ENCODE measurements at places on chromosomes 3 and 15. TPM values are rescaled to one million over a fixed set of nuclear protein-coding genes. Genes with fewer than 3 reads are reported as not detected.

GRCh38 chr3:78765671-78766485 is 1001.9 kb downstream of the ROBO1 start:
- no peak for DNase-seq

The MAP3K13 gene
- 17.6 TPM for total RNA-seq

DNA sequence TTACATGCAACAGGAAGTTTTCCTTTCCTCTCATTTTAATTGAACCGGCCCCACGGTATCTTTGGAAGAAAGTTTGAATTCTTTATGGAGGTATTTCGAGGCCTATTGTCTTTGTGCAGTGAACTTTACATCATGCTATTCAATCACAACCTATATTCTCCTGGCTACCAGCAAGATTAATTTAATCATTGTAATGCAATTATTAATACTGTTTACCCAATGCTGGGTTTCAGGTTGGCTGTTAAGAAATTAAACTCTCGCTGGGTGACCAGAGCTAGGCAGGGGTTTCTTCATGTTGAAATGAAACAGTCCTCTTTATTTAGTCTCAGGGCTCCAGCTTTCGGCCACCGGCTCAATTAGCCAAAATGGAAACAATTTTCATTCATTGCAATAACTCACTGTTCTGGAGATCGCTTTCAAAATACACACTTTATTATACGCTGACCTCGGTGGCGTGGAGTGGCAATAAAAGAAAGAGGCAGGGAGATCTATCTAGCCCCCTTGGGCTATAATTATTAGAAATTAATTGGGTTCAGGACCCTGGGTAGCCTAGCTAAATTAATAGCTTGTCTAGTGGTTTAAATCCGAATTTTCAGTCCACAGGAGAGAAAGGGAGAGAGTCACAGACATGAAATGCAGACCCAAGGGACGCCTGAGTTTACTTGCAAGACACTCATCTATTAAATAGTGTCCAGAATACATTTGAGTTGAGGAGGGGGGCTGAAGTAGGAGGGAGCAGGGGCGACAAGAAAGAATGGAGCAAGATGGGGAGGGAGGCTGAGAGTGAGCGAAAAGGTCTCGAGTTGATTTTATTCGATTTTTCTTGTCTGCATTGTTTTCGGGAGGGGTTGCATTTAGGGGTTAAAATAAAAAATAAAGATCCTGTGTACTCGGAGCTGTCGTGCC is 3.9 kb upstream of the MECOM start:
- DNase-seq, result no peak

DNA sequence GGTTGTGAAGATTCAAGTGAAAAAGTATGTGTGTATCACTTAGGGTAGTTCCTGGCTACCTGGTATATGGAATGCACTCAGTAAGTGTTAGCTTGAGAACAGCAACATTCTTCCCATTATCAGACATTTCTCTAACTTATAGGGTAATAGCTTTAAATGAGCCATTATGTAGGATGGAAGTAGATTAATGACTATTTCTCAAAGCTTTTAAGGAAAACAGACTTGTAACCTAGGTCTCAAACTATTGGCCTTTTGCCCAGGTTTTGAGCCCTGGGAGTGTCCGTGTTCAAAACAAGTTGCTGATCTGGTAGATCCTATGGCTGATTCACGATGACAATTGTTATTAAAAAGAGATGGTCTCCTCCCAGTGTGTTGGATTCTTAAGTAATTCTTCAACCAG is 129.1 kb upstream of the UMPS start:
- no peak for DNase-seq

DNA sequence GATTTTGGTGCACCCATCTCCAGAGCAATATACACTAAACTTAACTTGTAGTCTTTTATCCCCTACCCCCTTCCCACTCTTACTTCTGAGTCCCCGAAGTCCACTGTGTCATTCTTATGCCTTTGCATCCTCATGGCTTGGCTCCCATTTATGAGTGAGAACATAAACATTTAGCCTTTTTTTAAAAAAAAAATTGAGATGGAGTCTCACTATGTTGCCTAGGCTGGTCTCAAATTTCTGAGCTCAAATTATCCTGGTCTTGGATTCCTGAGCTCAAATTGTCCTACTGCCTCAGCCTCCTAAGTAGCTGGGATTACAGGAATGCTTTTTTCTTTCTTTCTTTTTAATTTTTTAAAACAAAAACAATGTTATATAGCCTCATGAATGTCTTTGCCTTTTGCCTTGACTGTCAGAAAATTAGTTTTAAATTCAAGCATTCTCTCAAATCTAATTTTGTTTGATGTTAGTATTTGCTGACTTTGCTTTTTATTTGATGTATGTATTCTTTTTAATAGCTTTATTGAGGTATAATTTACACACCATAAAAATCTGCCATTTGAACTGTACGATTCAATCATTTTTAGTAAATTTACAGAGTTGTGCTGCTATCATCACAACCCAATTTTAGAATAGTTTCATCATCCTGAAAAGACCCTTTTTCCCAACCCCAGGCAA is 46.9 kb downstream of the NFKBIZ start:
- peak; percentile 59 for DNase-seq

GRCh38 chr3:100396967-100397366 is 3.9 kb downstream of the TOMM70 start:
- DNase-seq, result no peak

GRCh38 chr3:168989396-168989795 is 674.1 kb downstream of the MECOM start:
- peak; percentile 20 for DNase-seq

DNA sequence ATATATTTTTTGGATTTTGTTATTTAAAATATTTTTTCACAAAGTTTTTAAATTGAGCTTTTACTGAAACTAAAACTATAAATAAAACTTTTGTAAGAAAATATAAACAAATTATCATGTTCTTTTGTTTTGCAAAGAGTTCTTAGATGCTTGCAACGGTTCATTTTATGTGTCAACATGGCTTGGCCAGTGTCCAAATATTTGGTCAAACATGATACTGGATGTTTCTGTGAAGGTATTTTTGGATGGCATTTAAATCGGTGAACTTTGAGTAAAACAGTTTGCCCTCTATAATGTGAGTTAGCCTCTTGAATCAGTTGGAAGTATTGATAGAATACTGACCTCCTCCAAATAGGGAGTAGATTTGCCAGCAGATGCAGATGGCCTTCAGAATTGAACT is 612.6 kb upstream of the NECTIN3 start:
- DNase-seq, result no peak

- DNase-seq, result no peak
Observed at GRCh38 chr3:125000661-125001060, 55.1 kb downstream of the HEG1 start.

DNA sequence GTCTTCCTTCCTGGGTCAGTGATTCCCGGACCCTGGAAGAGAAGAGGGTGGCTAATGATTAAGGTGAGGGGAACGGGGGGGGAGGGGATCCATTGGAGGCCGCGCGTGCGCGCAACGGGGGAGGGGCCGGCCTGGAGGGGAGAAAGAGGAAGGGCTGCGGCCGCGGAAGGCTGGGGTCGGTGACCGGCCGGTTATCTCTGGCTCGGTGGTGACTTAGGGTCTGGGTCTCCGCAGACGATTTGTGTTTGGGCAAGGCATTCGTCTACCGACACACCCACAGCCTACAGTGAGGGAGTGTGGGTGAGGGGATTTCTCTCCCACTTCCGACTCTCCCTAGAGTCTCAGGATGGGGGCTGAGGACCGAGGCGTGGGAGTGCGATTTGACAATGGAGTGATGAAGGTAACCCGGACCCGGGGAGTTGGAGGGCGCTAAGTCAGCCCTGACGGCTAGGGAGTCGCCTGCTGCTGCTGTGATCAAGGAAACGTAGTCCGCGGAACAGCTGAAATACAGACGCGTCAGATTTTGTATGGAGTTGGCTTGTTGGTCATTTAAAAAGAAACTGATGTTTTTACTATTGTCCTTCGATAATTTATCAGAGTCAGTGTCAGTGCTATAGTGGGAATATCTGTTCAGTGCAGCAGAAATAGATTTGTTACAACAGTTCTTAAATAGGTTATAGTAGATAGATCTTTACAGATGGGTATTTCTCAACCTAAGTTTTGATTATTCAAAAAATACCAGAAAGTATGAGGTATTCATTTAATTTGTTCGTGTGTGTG is 733 bp downstream of the RNF111 start:
- DNase-seq, result peak; percentile 28
